ENCODE measurements at places on chromosomes 13 and 19.
A peak's percentile ranks its signal among the peaks of the same experiment; 100 is the strongest.

- DNase-seq = no peak
These were observed 12.2 kb upstream of the C19orf33 start for GRCh38 chr19:38291855-38292254.

DNA sequence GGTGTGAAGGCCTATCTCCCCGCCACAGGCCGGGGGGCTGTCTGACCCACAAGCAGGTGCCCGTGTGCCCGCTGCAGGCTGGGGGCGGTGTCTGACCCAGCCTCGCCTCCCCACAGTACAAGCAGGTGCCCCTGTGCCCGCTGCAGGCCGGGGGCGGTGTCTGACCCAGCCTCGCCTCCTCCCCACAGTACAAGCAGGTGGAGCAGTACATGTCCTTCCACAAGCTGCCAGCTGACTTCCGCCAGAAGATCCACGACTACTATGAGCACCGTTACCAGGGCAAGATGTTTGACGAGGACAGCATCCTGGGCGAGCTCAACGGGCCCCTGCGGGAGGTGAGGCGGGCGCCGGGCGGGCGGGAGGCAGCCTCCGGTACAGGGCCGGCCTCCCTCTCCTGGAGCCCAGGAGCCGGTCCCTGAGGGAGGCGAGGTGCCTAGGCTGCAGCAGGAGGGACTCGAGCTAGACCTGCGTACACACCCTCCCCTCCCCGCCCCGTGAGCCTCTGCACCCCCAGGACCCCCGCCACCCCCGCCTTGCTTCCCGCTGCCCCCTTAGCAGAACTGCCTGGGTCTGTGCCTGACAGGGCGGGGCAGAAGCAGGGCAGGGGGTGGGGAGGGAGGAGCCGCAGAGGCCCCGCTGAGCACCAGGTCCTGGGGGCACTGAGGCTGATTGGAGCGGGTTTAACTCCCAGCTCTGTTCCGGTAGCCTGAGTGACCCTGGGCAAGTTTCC, 20.6 kb downstream of the HCN2 start:
- DNase-seq = no peak

DNA sequence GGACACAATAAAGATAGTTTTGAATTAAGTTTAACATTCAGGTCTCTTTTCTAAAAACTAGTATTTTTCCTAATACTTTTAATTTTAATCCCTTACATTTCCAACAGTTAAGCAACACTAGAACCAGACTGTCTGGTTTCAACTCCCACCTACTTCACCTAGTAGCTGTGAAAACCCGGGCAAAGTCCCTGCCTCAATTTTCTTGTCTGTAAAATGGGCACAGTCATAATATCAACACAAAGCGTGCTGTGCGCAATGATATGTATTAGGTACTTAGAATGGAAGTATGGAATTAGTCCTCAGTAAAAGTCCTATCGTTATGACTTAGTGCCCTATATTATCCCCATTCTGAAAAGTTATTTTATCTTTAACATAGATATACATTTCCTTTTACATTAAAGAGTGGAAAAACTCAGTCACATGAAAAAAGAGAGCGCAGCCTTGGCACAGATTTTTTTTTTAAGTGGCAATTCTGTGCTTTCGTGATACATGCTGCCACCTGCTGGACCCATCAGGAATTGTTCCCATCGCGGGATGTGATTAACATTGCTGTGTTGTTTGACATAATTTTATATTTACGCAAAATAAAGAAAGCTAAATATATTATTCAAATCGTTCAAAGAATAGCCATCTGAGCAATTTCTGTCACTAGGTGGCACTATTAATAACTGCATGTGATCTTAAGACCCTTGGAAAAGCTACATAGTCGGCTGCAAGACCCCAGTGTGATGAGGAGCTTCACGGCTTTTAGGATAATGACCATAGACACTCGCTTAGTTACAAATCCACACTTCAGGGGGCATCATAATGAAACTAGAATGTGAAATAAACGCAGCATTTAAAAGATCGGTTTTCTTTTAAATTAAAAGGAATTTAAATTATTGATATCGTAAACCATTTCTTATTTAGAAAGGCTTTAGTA, 59.9 kb downstream of the LIG4 start:
- no peak for DNase-seq

- no peak for DNase-seq
These were observed 76.8 kb upstream of the ZNF835 start for GRCh38 chr19:56748378-56748777.

- no peak for DNase-seq
These were observed 243.7 kb downstream of the FOXO1 start for GRCh38 chr13:40422588-40423235.

DNA sequence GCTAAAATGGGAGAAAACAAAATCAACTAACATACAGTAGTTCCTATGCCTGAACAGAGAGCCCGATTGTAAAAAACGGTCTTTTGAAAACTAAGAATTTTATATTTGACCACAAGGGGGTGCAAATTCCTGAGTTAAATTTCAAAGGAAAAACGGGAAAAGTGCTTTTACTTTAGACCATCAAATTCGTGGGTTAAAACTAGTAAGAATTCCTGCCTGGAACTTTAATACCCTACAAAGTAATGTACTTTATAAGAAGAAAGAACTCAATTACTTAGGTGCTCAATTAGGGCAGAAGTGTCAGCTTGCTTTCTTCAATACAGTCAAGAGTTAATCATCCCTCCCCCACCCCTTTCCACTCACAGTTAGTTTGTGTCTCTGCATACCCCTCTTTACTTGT, 69.8 kb downstream of the KCNRG start:
- DNase-seq = no peak

- DNase-seq = no peak
These were observed 3.8 kb downstream of the BLVRB start for GRCh38 chr19:40461669-40462221.

- DNase-seq = no peak
These were observed 3.9 kb downstream of the FEM1A start for GRCh38 chr19:4795400-4795799.

GRCh38 chr19:16509141-16510061, 13.2 kb downstream of the C19orf44 start:
- peak; percentile 16 for DNase-seq

GRCh38 chr13:112885782-112886268, 83.2 kb upstream of the MCF2L start:
- DNase-seq = no peak

DNA sequence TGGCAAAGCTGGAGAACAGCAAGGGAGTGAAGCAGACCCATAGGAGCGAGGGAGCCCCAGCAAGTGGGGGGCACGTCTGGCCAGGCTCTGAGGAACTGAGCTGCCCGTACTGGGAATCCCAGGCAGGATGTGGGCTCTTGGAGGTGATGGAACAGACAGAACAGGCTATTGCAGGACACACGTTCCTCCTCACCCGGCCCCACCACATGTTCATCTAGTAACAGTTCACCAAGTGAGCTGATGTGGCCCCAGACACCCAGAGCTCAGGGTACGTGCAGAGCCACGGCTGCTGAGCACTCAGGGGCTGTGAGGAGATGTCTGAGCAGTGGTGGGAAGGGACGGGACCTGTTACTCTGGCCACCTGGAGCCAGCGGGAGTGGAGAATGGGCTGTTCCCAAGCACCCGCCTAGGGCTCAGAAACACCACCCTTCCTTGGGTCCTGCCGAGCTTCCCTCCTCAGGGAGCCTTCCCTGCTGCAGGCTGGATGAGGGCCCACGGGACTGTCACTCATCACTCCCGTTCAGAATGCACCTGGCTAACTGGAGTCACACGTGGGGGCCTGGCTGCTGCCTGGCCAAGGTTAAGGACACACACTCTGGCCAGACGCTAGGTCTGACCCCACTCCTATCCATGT, 18.4 kb downstream of the ELL start:
- DNase-seq = no peak

- DNase-seq = no peak
These were observed 71.9 kb downstream of the CDK8 start for GRCh38 chr13:26325876-26326275.

DNA sequence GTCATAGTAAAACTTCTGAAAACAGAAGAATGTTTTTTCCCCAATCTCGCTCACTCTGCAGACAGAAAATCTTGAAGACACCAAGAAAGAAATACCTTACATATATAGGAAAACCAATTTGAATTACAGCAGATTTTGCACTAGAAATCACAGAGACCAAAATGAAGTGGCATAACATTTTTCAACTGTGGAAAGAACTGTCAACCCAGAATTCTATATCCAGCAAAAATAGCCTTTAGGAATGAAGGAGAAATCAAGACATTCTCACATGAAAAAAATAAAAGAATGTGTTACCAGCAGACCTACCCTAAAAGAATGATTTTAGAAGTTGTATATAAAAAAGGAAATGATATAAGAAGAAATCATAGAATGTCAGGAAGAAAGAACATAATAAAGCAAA, 28.7 kb downstream of the CCDC122 start:
- DNase-seq = no peak

- DNase-seq = peak; percentile 5
These were observed at the start of gene LAIR1 for GRCh38 chr19:54364775-54365257. Gene LAIR1, minus strand, starts transcription at chr19:54364931. Its CDS starts 127 bp downstream, at chr19:54364804.

GRCh38 chr13:26060357-26060756, 8.5 kb upstream of the SHISA2 start:
- DNase-seq = no peak

DNA sequence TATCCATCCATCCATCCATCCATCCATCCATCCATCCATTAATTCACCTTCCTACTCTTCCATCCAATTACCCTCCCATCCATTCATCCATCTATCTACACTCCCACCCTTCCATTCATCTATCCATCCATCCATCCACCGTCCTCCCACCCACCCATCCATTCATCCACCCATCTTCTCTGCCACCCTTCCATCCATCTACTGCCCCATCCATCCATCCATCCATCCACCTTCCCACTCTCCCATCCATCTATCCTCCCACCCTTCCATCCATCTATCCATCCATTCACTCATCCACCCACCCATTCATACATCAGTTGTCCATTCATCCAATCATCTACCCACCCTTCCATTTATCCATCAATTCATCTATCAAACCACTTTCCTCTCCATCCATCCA, 54.3 kb downstream of the NWD1 start:
- no peak for DNase-seq

GRCh38 chr13:45951724-45952123, 100.2 kb upstream of the SIAH3 start:
- DNase-seq = no peak

DNA sequence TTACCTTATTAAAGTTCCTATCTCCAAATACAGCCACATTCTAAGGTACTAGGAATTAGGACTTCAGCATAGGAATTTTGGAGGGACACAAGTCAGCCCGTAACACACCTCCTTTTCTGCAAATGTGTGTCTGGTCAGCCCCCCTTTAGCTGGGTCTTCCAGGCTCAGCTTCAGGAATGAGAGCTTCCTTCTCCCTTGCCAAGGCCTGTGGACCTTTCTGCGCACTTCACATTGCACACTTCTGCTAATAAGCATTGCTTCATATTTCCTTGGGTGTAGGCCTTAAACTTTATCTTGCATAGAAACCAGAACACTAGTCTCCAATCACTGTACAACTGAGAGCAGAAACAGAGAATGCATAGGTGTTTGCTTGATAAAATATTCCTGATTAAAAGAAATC, 4.5 kb upstream of the STK24 start:
- DNase-seq = no peak

DNA sequence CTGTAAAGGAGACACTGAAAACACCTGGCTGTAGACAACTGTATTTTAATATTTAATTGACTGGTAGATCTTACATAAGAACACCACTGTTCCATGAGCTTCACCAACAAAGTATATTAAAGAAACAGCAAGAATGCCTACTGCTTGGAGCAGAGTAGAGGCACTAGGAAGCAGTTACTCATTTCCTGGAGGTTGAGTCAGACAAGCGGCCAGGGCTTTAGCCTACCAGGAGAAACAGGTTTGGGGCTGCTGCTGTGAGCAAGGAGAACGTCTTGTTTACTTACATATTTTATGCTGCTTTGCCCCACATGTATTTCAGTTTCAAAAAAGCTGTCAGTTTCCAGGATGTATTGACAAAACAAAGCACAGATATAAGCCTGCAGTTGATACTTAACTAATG, 33.4 kb downstream of the ALG5 start:
- DNase-seq = no peak

GRCh38 chr13:28173793-28174192, 35.4 kb downstream of the PAN3 start:
- no peak for DNase-seq

DNA sequence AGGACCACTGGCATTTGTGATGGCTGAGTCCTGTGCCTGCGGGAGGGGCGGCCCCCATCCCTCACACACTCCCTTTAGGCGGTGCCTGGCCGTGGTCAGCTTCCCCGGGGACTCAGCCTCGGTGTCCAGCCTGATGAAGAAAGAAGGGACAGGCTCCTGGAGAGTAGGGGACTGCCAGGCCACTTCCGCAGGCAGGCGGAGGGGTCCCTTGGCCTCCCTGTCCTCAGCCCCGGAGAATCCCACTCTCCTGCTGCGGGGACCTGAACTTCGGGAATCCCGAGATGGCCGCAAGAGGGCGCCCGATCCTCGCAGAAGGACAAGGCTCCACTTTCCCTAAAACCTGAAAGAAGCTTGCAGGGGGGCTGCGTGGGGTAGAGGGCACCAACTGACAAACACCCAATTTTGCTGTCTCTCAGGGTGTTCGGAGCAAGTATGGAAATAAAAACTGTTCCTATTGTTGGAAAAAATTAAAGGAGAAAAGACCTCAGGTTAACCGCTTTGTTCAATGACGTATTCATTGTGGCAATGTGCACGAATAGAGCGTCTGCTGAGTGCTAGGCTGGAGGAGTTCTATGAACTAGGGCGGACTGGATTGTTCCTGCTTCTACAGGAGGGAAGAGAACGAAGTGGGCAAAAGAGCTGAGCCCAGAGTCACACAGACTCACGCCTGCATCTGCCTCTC, 297.3 kb downstream of the ZNF536 start:
- DNase-seq = peak; percentile 67

DNA sequence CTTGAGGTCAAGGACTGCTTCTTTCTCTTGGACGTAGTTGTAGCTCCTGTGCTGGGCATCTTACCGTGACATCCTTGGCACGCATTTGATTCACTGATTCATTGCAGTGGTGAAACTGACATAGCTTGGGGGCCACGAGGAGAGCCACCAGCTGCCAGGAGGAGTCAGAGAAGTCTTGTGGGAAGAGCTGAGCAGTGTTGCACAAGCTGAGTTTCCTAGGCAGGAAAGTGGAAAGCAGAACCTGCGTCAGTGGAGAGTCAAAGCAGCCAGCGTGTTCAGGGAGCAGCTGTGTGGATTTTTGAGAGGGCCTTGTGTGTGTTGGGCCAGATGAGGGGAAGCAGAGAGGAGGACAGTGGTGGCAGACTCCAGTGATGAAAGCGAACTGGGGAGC, 5.3 kb upstream of the GPR183 start:
- DNase-seq = no peak

All from nucleus accumbens (tissue), 56 donors.